ENCODE measurements at places on chromosomes 1 and 21. TPM values are rescaled to one million over a fixed set of nuclear protein-coding genes. Genes with fewer than 3 reads are reported as not detected.

Gene FCRL1
- polyA plus RNA-seq: 0.27 TPM

Gene FAM20B
- polyA plus RNA-seq: 44.5 TPM

Gene HRNR
- 1.7 TPM for polyA plus RNA-seq

Gene SYTL1
- polyA plus RNA-seq: 16.4 TPM

- DNase-seq: no peak
These were observed 411.8 kb upstream of the ESRRG start for GRCh38 chr1:217134857-217135568.

DNA sequence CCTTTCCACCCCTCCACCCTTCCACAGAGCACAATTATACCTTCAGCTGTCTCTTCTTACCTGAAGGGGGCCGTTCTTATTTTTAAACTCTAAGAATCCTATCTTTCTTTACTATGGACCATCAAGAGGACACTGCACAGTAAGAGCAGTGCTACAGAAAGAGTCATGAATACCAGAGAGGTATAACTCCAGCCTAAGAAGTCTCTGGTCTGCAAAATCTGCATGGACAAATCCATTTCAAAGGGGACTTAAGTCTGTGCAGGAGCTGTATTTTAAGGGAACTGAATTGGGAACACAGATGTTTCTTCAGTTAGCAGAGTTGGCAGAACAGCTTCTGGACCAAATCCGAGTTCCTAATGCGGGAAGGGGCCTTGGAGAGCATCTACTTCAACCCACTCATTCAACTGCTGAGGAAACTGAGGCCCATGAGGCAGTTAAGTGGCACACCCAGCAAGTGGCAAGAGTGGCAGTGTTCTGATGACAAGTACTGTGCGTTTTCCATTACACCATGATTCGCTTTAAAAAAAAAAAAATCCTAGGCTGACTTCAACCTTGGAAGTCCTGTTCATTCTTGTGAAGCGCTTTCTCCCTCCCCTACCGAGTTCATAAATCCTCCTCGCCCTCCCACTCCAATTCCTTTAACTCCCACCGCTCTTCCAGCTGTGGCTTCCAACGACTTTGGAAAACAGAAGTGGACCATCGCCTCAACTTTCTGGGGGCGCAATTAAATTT lies 1.8 kb downstream of the PLPP3 start:
- peak; percentile 40 for DNase-seq

DNA sequence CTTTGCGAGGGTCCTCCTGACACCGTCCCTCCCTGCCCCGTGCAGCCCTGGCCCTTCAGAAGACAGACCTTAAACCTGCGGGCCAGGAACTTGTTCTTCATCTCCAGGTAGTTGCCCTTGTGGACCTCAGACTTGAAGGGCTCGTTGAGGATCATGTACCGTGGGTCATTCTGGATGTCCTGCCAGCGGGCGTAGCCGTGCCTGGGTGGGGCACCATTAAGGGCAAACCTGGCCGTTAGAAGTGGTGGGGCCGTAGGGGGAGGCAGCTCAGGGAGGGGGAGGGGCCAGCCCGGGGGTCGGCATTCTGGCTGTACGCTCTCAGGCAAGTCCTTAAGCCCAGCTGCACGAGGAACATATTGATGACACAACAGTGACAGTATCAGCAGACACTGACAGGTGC lies 64.6 kb downstream of the KCNAB2 start:
- no peak for DNase-seq

- no peak for DNase-seq
These were observed 71.3 kb downstream of the HLX start for GRCh38 chr1:220950576-220950975.

- DNase-seq: no peak
These were observed 165.3 kb downstream of the TNFSF18 start for GRCh38 chr1:172885411-172885810.

GRCh38 chr21:42195378-42196031 lies 23.4 kb upstream of the ABCG1 start:
- no peak for DNase-seq

GRCh38 chr1:119361205-119361604 lies 7.4 kb upstream of the HAO2 start:
- no peak for DNase-seq

- no peak for DNase-seq
These were observed 12.4 kb upstream of the GPR61 start for GRCh38 chr1:109527098-109527811.

- DNase-seq: no peak
These were observed 25.3 kb downstream of the FTCD start for GRCh38 chr21:46129846-46130651.

DNA sequence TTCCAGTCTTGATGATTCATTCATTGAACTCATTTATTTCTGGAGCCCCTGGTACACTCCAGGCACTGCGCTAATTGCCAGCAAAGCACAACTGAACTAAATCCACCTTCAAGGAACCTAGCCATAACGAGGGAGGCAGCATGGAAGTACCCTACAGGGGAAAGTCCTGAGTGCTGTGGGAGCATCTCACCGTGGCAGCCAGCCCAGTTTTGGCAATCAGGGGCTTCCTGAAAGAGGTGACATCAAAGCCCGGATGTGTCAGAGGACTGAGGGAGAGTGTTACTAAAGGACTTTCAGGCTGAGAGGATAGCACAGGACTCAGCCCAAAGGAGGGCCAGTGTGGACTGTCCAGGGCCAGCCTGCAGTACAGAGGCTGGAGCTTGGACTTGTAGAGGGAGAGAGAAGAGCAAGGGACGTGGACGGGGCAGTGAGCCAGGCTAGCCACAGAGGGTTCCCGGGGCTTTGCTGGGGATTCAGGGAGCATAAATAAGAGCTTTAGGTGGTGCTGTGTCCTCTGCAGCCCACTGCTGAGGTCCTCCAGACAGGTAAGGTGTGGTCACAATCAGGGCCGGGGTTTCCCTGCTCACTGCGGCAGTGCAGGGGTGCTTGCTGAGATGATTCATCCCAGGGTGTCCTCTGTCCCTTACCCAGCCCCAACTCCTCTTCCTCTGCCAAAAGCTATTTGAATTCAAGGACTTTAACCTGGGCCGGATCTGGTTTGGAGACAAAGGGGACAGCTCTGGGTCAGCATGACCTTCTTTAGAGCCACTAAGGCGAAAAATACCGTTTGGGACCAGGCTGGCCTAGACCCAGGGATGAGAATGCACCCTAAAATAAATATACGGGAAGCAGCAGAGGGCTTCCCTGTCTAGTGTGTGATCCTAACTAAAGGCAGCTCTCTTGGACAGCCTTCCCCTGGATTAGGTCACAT lies 128.3 kb downstream of the EDEM3 start:
- no peak for DNase-seq

GRCh38 chr1:13981142-13981541 lies 281.2 kb downstream of the PRDM2 start:
- DNase-seq: no peak

DNA sequence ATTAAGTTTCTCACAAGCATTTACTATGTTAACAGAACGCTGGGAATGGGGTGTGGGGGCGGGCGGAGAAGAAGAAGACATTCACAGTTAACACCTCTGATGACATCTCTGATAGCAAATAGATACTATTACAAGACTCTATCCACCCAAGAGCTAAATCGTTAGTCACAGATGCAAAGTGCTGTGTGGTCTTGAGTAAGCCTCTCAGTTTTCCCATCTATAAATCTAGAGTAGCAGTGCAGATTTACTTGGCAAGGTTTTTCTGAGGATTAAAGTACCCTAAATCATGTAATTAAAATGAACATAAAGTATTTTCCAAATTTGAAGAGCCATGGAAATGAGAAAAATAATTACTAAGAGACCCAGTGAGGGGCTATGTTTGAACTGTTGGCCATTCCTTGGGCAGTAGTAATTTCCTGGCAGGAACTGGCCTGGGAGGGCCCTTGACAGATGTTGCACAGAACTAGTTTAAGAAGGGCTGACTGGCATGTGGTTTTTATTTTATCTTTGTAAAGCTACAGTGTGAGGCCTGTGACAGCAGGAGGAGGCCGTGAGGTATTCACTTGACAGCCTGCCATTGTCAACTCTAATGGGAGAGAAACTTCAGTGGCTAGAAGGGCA lies 58.7 kb upstream of the APOBEC4 start:
- no peak for DNase-seq

DNA sequence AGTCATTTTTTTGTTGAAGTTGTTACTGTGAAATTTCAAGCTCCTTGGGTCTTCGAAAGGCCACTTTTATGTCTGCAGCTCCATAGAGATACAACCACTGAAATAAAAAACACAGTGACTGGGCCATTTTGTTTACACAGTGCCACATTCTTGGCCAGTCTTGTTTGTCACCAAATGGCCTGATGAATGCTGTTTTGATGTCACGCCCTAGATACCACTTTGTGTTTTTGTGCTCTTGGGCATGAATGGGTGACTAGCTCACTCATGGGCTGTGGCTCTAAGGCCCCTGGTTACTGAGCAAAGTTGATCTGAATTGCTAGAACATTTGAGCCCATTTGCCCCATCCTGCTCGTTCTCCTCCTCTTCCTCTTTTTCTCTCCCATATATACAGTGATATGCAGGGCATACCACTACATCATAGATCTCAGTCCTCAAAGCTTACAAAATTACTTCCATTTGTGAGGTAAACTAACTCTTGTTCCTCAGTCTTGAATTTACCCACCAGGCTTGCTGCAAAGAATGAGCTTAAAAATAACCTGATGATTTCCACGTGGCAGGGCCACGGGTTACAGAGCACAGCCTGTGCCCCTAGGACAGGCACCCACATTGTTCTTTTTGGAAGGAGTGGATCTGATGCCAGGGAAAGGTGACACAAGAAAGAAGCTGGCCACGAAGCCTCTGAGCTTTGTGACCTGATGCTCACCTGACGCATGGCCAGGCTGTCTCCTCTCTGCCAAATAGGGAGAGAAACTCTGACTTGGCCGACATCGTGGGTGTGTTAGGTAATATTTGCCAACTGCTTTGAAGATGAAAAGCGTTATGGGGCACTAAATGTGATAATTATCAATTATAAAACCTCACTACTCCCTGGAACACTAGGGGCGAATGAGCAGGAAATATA lies 92.4 kb downstream of the RUNX1 start:
- no peak for DNase-seq

DNA sequence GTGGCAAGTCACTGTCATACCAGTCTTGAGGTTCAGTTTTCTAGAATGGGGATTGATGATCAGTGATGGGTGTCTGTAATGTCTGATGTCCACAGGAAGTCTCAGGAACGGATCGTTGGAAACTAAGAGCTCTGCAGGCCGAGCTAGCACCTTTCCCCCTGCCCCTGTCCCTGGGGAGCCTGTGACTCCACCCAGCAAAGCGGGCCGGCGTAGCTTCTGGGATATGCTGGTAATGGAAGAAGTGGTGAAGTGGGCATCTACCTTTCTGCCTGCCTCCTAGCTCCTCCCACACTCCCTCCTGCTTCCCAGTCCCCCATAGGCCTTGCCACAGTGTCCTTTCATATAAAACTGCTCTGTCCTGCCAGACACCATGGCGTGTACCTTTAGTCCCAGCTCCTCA lies 13.4 kb downstream of the HYI start:
- DNase-seq: no peak

DNA sequence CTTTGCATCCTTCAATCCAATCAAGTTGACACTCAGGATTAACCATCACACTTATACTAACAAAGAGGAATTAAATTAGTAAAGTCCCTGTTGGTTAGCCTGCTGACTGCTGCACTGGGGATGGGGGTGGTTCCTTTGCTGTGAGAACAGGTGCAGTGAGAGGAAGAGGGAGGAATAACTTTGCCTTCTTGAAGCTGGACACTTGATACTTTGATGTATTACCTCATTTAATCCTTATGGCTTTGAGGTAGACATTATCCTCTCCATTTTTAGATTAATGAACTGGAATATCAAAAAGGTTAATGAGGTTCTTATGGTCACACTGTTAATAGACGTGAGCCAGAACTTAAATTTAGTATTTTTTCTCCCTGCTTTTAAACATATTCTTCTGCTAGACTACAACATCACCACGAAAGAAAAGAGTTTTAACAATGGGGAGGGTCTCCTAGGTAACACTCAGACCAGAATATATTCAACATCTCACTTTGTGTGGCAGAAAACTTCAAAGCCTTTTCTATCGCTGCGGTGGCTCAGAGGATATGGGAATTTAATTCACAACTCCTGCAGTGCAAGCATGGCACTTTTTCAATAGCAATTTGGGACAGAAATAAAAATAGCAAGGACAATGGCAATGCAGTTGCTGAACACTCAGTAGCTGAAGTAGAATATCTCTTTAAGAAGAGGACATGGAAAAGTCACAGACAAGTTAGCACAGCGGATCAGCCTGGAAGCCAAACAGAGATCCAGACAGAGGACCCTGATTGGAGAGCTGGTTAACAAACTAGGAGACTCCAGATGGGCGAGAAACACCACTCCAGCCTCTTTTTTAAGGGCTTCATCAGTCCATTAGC lies 68.8 kb upstream of the DNAH14 start:
- no peak for DNase-seq

DNA sequence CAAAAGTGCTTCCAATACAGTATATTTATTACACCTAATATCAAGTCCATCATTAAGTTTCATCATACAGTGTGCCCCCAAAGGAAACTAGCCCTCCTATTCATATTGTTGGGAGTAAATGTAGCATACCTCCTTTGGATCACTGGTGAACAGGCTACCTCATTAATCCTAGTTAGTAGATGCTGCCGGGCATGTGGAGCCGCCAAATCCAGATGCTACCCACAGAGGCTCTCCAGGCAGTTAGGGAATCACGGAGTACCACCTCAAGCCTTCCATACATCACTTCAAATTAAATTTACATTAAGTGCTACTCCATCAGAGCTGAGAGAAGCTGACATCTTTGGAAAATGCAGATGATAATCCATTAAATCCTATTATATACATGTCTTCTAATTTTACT lies 121.7 kb upstream of the FOXD3 start:
- DNase-seq: no peak

GRCh38 chr1:89147678-89148658 lies 22.1 kb upstream of the GBP2 start:
- DNase-seq: no peak

DNA sequence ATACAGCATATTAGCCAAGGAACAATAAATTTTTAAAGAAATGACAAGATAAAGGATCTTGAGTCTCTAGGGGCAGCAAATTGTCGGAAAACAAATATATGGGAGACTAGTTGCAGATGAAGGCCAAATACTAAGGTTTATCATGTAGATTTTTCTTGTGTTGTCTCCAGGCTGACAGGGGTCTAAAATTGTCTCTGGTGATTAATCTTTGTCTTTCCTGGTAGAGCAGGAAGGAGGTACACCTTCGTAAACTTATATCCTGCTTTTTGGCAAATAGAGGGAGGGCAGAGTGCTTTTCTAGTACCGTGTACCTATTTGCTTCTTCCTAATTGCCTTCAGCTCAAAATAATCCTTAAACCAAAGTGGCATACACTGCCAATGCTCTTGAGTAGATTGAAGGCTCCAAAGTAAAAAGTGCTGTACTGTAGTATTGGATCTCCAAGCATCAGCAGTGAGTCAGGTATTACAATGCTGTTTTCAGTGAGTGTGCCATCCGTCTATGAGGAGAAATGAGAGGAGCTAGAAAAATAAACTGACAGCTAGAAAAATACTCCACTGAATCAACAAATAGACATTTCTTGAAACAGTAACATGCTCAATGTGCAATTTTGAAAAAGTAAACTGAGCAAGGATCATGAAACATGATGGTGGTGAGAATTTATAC lies 1.8 kb upstream of the LEPR start:
- DNase-seq: no peak

GRCh38 chr1:213987927-213988506 lies at the start of gene PROX1:
Gene PROX1 (plus strand): TSS chr1:213987973. CDS start chr1:213996536, 8,563 bp downstream.
- DNase-seq: no peak

DNA sequence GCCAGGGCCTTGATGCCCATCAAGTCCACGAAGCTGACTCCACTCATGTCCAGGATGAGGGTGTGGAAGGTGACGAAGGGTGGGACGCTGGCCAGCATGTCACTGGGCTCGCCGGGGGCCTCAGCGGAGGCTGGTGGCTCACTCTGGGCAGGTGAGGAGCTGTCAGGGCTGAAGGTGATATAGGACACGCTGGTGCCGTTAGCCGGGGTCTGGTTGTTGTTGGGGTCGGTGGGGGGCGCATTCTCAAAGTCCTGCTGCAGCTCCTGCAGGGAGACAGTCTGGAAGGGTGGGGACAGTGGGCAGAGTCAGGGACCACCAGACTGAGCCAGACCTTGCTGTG lies 21.7 kb downstream of the SLC26A9 start:
- no peak for DNase-seq

Data from left renal cortex interstitium (tissue), 4 donors.